Gastroesophageal sphincter (tissue), 4 donors: ENCODE measurements at places on chromosomes 3 and 15. TPM values are rescaled to one million over a fixed set of nuclear protein-coding genes. Genes with fewer than 3 reads are reported as not detected.

- ATAC-seq: no peak
Measured at GRCh38 chr3:169575381-169575780, 88.1 kb downstream of the MECOM start.

GRCh38 chr3:48404440-48405342 lies 25.2 kb downstream of the PLXNB1 start:
- no peak for ATAC-seq

Gene TAGLN3
- 2.7 TPM for total RNA-seq

DNA sequence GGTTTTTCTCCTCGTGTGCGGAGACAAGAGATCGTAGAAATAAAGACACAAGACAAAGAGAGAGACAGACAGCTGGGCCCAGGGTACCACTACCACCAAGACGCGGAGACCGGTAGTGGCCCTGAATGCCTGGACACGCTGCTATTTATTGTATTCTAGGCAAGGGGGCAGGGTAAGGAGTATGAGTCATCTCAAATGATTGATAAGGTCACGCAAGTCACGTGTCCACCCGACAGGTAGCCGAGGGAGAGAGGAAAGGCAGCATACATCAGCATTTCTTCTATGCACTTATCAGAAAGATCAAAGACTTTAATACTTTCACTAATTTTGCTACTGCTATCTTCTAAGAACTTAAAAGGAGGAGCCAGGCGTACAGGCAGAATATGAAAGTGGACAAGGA lies 28.2 kb downstream of the MYL3 start:
- ATAC-seq: no peak

GRCh38 chr15:35252351-35252865 lies 167.3 kb upstream of the NANOGP8 start:
- no peak for ATAC-seq

Gene IGSF11
- 20.2 TPM for total RNA-seq

Gene NPAP1
- 0.15 TPM for total RNA-seq

DNA sequence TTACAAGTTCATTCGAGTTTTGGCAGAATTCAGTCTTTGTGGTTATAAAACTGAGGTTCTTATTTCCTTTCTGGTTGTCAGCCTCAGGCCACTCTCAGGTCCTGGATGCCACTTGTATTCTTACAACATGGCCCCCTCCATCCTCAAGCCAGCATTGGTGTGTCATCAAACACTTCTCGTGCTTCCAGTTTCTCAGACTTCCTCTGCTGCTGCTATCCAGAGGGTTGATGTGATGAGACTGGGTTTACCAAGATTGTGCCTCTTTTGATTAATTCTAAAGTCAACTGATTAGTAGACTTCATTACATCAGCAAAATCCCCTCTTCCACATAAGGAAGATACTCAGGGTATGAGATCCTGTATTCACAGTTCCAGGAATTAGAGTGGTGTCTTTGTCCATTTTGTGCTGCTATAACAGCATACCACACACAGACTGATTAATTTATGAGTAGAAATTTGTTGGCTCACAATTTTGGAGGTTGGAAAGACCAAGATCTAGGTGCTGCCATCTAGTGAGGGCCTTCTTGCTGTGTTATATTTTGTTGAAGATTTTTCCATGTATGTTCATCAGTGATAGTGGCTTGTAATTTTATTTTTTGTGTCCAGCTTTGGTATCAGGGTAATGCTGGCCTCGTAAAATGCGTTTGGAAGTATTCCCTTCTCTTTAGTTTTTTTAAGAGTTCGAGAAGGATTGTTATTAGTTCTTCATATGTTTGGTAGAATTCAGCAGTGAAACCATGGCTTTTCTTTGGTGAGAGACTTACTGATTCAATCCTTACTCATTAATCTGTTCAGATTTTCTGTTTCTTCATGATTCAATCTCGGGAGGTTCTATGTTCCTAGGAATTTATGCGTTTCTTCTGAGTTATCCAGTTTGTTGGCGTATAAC lies 11.1 kb downstream of the LRCH3 start:
- peak; percentile 48 for ATAC-seq

Gene TUBGCP4
- total RNA-seq: 11.3 TPM

DNA sequence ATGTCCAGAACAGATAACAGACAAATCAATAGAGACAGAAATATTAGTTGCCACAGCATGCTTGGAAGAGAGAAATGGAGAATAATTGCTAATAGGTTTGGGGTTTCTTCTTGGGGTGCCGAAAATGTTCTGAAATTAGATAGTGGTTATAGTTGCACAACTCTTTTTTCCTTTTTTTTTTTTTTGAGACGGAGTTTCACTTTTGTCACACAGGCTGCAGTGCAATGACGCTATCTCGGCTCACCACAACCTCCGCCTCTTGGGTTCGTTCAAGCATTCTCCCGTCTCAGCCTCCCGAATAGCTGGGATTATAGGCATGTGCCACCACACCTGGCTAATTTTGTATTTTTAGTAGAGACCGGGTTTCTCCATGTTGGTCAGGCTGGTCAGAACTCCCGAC lies 163.3 kb downstream of the PLCH1 start:
- ATAC-seq: no peak

DNA sequence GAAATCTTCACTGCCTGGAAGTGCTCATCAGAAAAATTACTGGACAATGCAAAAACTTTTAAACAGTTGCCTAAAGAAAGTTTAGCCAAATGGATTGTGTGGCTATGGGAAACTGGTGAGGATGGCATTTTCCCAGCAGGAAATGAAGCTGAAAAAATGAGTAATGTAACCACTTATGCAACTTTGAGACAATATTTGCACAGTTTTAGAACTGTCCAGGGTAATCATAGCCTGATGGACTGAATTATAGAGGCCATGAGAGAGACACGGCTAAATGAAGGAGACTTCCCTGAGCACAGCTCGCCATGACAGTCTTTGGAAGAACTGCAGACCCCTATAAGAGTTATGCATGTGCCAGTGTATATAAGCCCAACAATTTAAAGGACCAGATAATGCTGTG lies 881.5 kb downstream of the VGLL3 start:
- no peak for ATAC-seq

DNA sequence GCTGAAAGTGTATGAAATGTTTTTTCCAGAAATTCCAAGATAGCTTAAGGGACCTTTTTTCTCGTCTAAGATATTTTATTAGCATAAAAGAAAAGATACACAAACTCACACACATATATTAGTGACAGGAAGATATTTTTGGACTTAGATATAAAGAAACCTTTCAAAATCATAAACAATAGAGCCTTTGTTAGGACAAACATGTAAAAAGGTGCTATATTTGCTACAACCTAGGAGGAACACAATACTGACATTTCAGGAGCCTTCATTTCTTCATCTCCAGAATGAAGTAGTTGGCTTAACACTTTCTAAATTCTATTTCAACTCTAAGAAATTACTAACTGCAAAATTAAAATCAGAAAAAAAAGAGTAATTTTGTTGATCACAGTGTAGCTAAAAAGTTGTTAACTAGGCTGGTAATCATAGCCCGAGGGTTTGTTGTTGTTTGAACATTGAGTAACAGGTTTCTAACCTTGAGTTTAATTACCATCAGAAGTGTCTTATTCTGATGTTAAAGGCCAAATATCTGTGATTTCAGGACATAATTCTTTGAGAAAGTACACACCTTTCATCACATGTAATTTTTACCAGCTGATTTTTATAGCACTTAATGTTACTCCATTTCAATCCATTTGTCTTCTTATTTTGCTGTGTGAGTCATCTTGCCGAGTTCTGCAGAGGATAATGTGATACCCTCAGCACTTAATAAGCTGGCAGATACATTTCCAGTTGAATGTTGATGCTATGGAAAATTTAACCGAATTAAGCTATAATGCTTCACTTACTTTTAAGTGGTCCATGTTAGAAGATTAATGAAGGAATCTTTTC lies 97.3 kb downstream of the MBNL1 start:
- ATAC-seq: peak; percentile 74

- ATAC-seq: no peak
Measured at GRCh38 chr3:31166249-31166885, 271.9 kb upstream of the GADL1 start.
